T47D (cell line): ENCODE measurements at places on chromosomes 11 and 22.

DNA sequence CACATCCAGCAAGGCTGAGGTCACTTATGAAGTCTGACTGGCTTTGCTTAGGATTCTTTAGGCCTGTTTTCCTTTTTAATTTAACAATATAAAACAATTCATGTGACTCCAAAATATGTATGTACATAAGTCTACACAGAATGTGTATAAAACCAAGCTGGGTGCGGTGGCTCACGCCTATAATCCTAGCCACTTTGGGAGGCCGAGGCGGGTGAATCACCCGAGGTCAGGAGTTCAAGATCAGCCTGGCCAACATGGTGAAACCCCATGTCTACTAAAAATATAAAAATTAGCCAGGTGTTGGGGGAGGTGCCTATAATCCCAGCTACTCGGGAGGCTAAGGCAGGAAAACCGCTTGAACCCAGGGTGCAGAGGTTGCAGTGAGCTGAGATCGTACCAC lies 83.1 kb downstream of the SHANK2 start:
- no peak for DNase-seq

- DNase-seq = no peak
Measured at GRCh38 chr11:57124505-57124904, 57.2 kb upstream of the LRRC55 start.

GRCh38 chr11:44997566-44997965 lies 46.9 kb upstream of the TP53I11 start:
- no peak for DNase-seq

- no peak for DNase-seq
Measured at GRCh38 chr11:14203321-14203720, 155.7 kb downstream of the RRAS2 start.

DNA sequence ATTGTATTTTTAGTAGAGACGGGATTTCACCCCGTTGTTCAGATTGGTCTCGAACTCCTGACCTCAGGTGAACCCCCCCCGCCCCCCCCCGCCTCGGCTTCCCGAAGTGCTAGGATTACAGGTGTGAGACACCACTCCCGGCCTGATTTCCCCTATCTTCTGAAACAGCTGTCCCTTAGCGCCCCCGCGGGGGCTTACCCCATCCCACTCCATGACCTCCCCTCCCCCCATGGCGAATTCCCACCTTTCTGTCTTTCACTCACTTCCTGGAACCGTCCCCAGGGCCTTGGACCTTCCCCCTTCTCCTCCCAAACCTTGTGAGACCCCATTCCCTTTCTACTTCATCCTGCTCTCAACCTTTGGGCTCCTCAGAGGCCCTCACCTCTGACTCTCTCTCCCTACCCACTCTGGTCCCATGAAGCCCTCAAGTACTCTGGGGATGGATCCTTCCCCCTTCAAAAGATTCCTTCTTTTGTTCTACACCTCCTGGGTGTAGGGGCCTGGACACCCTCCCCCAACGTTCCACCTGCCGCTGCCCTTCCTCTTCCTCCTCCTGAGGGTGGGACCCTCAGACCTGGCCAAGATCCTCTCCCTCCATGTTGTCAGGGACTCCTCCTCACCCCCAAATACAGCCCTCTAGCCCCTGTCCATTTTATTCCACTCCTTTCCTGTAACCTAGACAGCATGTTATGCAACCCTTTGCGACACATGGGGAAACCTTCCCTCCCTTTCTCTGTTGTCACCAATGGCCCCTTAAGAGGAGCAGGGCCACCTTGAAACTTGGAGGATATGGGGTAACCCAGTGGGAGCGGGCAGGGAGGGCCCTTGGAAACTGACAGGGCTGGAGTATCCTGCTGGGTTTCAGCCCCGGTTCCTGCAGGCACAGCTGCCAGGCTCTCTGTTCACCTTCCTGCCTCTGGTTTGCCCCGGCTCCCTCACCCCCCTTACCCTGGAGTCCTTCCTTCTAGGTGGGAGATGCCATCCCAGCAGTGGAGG lies 1.1 kb downstream of the PRDX5 start:
- no peak for DNase-seq

- DNase-seq = no peak
Measured at GRCh38 chr11:12056119-12056518, 47.7 kb upstream of the DKK3 start.

DNA sequence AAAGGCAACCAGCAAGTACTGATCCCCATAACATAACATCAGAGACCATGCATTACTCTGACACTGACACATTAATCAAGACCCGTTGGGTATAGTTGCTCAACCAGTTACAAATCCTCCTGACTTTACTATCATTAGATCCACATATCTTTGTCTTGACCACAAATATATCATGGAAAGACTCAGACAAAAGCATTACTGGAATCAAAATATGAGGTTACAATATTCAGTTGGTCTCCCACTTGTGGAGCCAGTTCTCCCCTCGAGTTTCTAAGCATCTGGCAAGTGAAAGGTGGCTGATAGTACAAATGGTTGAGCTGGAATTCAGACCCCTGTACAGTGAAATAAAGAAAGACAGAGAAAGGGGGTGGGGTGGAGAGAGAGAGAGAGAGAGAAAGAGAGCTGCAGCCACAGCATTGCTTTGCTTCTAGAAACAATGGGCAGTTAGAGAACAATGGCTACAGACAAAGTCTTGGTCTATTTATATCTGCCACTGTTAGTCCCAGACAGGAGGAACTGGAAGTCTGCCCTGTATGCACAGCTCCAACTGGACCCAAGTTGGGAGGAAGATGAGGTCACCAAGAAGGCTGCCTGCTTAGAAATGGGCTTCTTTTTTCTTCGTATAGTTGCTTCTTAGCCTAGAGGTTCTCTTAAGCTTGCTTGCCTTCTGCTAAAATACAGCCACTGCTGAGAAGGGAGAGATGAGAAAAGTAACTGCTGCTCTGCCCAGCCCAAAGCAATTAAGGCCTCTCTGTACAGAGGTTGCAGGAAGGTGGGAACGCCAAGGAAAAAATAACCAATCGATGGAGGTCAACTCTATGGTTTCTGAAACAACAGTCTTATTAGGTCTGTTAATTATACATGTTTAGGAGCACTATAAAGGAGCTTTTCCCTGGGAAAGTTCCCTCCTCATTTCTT lies 85.5 kb downstream of the ETS1 start:
- no peak for DNase-seq

GRCh38 chr11:126808836-126809235 lies 191.7 kb downstream of the KIRREL3 start:
- no peak for DNase-seq
